ENCODE measurements at places on chromosomes 4 and X. TPM values are rescaled to one million over a fixed set of nuclear protein-coding genes. Genes with fewer than 3 reads are reported as not detected.

GRCh38 chr4:151678048-151678872, 82.5 kb downstream of the GATB start:
- DNase-seq: no peak

GRCh38 chr4:174260099-174260498, 23.4 kb downstream of the FBXO8 start:
- DNase-seq: no peak

The FGFRL1 gene
- total RNA-seq: 20.5 TPM

The OPHN1 gene
- total RNA-seq: 4.6 TPM

- DNase-seq: peak; percentile 76
Measured at GRCh38 chrX:2385224-2385623, 115.6 kb downstream of the DHRSX start.

The FAM199X gene
- total RNA-seq: 39.1 TPM

DNA sequence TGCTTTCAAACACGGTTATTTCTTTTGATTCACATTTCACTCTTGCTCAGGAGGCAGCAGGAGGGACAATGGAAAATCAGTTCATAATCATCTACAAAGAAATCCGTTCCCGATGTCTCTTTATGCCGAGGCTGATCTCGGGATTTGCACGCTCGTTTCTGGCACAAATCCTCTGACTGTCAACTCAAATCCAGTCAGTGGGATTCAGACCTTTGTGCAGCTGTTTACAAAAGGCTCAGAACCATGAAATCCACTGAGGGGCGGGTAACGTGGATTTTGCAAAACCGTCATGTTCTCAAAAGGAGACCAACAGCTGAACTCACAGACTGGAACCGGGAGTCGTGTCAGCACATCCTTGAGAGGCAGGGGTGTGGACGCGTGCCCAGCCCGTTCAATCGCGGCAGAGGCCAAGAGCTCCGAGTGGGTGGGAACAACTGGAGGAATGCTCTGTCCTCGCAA, 46.4 kb downstream of the ACOX3 start:
- DNase-seq: peak; percentile 96

DNA sequence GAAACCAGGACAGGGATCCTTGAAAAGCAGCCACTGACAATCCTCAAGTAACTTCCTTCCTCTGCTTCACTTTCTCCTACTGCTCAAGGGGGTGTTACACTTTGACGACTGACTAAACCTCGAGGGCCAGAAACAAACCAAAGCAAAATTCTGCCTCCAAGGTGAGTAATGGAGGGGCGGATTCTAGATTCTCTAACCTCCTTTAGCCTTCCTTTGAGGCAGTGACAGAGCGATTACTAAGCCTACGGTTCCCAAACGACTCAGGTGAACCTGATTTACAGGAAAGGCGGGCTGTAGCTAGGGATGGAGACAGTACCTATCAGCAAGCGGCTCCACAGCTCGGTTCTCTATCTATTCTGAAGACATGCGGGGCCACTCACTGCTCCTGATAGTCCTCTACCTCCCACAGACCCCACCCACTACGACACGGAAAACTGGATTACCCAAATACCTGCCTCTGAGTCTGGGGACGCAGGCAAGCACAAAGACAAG, 487 bp downstream of the TBCK start:
- DNase-seq: peak; percentile 5

DNA sequence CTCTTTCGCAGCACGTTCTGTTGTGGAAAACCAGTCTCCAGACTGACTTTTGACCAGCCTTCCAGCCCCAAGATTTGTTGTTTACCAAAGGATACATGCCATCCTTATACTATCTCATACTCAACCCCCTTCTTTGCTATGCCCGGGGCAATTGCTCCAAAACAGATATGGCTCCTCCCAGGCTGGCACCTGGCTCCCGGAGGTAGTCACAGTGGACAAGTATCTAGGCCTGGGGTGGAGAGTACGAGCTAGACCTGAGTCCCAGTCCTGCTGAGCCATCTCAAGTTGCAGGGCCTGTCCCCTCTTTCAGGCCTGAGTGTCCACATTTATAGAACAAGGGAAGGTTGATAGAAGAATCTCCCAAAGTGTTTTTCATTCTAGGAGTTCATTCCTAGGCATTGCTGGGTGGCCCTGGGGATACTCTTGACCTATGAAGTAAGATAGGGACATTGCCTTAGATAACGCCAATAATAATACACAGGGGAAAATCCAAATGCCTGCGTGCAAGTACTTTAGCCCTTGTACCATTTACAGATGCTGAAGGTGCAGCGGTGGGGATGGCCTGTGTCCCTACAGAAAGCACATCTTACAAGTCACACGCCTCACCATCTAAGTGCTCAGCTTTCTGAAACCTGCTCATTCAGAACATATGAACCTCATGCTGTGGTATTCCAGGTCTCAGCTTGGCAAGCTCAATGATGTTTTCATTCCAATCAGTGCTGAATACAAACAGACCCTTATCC, 136.7 kb upstream of the MAMLD1 start:
- no peak for DNase-seq

The NAA11 gene
- not detected for total RNA-seq

DNA sequence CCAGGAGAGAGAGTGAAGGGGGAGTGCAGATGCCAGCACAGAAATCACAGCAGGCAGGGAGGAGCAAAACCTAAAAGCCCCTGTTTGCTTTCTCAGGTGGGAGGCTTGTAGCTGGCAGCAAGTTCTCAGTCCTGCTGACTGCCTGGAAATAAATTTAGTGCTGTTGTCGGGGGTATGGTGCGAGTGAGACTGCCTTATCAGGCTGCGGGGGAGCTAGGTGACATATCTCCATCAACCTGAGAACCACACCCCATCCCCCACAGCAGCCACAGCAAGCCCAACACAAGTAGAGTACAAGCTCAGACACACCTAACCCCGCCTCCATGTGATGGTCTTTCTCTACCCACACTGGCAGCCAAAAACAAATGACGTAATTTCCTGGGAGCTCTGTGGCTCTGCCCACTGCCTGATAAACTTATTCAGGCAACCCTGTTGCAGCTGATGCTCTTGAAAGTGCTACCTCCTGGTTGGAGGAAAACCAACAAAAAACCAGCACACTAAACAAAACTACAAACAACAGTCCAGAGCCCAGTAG, 953.4 kb upstream of the NDST4 start:
- DNase-seq: no peak

- DNase-seq: no peak
Measured at GRCh38 chr4:127687580-127687979, 42.6 kb upstream of the SLC25A31 start.

DNA sequence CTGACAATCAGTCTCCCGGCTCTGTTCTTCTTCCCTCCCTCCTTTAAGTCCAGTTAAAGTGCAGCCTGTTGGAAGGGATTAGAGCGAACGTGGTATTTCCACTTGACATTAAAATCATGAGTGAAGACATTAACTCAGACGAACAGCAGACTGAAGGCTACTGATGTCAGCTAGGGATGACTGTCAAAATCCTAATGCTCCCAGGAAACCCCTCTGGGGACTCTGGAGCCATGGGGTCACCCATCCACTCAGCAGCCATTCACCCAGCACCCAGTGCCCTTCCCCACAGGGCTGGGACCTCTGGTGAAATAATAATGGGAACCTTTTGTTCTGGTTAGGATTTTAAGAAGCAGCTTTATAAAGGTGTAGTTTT, 113.9 kb downstream of the DRD5 start:
- DNase-seq: no peak

- no peak for DNase-seq
Measured at GRCh38 chr4:184234155-184234554, 16.5 kb upstream of the ENPP6 start.

DNA sequence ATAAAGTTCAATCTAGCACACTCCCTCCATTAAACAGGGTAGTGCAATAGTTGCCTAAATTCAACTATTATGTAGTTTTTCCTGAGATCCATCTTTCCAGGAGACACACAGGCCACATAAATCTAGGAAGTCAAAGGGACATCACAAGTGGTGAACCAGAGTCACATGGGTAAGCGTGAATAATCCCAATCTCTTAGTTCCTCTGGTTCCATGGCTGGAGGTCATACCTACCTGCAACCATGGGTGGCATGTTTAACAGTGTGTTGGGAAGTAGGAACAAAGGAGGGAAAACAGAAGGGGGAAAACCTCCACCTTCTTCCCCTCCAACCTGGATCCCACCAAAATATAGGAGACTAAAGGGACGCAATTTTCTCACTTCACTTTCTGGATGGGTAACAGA, 2651.6 kb downstream of the ARAP2 start:
- no peak for DNase-seq

The SMIM31 gene
- not detected for total RNA-seq

DNA sequence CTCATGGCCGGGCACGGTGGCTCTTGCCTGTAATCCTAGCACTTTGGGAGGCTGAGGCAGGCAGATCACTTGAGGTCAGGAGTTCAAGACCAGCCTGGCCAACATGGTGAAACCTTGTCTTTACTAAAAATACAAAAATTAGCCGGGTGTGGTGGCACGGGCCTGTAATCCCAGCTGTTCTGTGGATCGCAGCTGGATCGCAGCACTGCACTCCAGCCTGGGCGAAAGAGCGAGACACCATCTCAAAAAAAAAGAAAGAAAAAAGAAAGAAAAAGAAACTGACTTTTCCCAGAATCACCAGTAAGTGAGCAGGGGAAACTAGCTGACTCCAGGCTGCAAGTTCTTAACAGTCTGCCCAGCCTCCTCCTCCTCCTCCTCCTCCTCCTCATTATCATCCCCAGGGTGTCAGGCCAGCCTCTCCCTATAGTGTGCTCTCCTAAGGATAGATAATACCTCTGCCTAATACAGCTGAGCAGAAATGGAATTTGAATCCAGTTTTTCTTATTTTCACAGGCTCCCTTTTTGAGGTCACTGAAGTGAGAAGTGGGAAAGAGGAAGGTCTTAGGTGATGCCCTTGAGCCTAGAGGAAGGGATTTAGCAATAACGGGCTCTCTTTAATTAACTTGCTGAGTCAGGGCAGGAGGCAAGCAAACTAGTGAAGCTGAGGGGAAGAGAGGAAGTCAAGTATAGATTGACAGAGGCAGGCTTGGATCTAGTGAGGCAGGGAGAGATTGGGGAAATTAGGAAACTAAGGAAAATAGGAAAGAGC, 11.8 kb upstream of the ELF2 start:
- no peak for DNase-seq

The ADH7 gene
- total RNA-seq: not detected

The RTL5 gene
- 1.1 TPM for total RNA-seq

The ACTRT1 gene
- total RNA-seq: not detected

Measured in myocyte (in vitro differentiated cells).